Activated T-helper 9 cell treated with anti-CD3 and anti-CD28 coated beads, Interleukin-2, amount 50 U/mL, for 16 hours (primary cell): ENCODE measurements at places on chromosomes 5 and 9.

DNA sequence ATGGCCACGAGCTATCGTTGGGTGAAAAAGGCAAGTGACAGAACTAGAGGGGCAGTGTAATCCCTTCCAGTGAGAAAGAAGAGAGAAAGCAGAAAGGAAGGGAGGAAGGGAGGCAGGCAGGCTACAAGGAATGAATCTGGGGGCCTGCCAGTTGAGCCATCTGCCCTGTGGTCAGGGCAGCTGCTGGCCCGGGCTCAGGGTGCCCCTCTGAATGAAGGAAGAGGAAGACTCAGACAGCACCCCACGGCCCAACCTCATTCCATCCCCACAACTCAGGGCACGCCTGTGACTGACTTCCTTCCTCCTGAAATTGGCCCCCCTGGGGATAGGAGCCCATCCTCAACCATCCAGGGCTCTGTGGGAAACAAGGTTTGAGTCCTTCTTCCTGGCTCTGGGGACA, 20.3 kb upstream of the FLT4 start:
- no peak for DNase-seq

GRCh38 chr5:7131680-7132079, 264.3 kb upstream of the ADCY2 start:
- no peak for DNase-seq

GRCh38 chr5:155069961-155070360, 56.4 kb downstream of the KIF4B start:
- DNase-seq, result no peak

DNA sequence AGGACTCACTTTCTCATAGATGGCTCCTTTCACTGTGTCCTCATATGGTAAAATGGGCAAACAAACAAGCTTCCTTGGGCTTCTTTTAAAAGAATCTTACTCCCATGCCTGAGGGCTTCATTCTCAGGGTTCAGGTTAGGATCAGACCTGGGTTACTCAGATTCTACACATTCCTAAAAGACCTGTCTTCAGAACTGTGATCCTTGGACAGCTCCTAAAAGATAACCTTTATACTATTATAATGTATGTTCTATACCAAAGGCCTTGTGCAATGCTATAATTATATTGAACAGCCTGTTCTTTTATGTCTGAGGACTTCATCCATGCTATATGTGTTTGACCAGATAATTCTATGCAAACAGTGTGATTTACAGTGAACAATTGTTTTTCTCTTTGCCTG, 264.4 kb upstream of the CDH10 start:
- DNase-seq, result no peak

DNA sequence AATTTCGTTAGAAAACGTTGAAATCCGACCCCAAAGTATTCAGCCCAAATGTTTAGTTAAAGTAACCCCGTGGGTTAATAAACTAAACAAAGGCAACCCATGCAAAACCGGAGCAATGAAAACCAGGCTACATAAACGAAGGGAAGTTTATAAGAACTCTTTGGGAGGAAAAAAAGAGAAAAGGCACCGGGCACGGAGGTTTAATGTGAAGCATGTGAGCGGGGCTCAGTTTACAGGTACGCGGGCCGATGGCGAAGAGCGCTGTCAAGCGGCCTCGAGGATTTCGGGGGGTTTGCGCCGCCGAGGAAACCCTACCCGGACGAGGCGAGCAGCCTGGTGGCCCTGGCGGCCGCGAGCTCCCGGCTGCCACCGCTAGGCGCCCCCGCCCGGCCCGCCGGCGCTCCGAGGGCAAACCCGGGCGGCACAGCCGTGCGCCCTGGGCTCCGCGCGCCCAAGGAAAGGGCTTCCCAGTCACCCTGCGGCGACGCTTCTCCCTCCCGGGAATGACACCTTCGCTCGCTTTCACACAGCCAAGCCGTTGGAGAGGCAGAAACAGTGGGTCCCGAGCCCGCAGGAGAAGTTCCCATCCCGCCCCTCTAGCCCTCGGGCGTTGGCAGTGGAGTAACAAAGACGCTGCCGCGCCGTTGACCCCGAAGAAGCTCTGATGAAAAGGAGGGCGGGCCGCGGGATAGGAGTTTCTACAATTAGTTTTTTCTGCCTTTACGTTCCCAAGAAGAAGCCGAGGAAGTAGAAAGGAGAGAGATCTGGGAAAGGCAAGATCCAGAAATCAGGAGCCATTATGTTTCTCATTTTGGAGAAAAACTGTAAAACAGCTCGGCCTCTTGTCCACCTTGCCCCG, 126.0 kb downstream of the TMEM174 start:
- DNase-seq, result no peak

DNA sequence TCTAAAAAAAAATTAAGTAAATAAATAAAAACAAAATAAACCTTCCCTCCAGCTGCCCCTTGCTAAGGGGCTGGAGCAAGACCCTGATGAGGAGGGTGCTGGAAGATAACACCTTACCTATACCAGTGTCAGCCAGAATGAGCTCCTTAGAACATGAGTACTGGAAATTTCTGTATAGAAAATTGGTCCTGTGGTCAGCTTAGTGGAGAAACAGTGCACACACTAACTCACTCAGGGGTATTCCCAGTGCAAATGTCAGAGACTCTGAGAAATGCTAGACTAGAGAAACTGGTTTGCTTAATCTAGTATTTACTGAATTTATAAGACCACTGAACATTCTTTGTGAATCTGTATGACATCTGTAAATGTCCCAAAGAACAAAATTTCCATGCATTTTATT, 62.1 kb upstream of the CTXN3 start:
- no peak for DNase-seq

DNA sequence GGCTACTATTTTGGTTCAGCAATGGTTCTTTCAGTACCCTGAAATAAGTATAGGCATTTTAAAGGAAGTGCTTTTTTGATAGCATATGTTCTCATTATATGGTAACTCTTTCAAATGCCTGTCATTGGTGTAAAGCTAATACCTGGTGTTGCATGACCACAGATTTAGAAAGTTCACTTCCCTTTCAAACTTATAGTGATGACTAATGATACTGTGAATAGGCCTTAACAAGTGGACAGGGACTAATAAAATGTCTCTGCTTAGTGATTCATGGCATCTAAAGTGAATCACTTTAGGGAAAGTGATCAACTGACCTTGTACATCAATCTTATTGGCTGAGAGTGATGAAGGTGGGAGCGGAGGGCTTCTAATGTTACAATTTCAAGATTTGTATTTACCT, 21.6 kb downstream of the MRPL22 start:
- no peak for DNase-seq

GRCh38 chr5:102781786-102782185, 26.7 kb downstream of the PAM start:
- no peak for DNase-seq

DNA sequence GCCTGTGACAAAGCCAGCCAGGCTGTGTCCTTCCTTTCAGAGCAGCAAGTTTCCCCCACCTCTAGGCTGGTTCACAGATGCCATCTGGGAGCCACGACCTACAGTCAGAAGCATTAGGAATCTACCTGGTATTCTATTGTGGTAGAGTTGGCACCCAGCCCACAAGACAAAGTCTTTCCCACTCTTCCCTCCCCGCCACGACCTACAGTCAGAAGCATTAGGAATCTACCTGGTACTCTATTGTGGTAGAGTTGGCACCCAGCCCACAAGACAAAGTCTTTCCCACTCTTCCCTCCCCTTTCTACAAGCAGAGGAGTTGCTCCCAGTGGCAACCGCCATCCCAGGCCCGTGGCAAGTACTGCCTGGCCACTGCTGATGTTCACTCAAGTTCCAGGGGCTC, 157.8 kb upstream of the TNC start:
- no peak for DNase-seq

DNA sequence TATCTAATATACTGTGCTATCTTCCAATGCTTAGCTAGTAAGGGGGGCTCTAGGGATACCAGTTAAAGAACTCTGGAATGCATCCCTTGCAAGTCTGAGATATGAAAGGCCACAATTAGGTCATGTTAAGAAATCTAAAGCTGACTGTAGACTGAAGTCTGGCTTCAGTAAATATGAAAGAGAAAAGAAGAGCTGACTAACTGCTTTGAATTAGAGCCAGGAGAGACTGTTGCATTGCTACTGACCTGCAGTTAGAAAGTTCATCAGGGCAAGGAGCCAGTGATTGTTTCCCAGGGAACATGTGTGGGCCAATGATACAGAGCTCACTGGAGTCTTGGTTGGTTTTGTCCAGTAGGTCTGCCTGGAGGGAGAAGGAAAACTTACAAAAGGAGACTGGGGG, 472.1 kb upstream of the TNC start:
- no peak for DNase-seq

DNA sequence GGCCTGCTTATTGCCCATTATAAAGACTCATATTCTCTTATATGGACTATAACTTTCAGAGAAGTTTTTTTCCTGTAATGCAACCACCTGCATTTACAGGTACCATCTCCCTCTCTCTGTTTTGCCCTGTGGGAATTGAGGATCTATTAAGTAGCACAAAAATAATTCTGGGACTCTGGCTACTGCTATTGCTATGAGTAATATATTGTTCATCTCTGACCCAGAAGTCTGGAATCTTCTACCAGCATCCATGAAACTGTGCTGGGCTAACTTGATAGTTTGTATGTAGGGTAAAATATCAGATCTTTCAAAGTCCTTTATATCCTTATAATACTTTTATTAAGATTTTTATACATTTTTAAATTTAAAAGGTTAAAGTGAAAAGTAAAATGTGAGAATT, 607.2 kb downstream of the EFNA5 start:
- DNase-seq, result no peak

DNA sequence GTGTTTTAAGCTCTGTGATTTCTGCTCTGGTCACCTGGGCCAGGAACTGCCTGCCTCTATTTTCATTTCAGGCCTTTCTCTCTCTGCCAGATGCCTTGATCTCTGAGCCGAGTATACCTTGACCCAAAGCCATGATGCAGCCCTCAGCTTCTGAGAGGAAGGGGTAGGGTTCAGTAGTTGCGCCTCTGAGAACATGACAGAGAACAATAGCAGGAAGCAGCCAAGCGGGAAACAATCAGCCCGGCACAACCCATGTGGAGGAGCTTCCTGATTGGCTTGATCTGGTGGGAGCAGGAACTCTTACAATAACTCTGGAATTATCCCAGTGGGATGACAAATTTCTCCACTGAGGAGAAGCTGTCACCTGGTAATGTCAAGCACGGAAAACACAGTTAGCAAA, 127.4 kb downstream of the PALM2AKAP2 start:
- DNase-seq, result no peak

GRCh38 chr5:179265514-179266290, 79.6 kb downstream of the ADAMTS2 start:
- no peak for DNase-seq

DNA sequence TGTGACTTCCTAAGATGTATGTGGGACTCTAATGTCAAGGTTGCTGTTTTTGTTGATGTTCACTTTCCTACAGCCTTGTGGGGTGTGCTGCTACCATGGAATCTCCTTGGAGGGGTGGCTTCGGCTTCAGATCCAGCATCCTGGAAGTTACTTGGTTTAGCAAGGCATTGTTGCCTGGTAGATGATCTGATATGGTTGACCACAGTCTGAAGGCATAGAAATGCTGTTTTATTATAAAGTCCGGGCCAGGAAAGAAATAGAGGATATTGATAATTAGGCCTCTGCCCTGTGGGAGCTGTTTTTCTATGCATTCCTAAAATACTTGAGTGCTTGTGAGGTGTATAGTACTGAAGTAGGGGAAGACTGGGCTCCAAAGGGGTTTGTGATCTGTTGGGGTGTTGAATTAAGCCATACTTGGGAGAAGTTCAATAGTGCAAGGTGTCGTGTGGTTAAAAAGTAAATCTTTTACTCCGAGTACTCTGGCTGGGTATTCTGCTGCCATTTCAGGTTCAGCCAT, 27.3 kb upstream of the CREBRF start:
- no peak for DNase-seq

- DNase-seq, result no peak
Measured at GRCh38 chr9:99121604-99122003, 16.7 kb downstream of the TGFBR1 start.

GRCh38 chr5:143019157-143019556, 249.0 kb downstream of the ARHGAP26 start:
- DNase-seq, result no peak

DNA sequence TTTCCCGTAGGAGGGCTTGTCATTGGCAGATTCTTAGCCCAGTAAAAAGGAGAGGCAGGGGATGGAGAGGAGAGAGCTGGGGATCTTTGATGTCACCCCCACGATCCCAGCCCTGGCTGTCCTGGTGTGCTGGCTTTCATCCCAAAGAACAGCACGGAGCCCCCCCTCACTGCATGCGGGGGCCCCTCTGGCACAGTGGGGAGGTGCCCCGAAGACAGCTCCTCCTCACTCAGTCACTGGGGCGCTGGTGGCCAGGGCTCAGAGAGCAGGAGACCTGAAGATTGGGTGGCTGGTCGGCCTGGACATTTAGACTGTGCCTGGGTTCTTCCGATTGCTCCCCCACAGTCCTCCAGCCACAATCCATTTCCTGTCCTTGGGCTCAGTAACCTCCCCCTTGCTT, 207.5 kb downstream of the MELK start:
- no peak for DNase-seq

DNA sequence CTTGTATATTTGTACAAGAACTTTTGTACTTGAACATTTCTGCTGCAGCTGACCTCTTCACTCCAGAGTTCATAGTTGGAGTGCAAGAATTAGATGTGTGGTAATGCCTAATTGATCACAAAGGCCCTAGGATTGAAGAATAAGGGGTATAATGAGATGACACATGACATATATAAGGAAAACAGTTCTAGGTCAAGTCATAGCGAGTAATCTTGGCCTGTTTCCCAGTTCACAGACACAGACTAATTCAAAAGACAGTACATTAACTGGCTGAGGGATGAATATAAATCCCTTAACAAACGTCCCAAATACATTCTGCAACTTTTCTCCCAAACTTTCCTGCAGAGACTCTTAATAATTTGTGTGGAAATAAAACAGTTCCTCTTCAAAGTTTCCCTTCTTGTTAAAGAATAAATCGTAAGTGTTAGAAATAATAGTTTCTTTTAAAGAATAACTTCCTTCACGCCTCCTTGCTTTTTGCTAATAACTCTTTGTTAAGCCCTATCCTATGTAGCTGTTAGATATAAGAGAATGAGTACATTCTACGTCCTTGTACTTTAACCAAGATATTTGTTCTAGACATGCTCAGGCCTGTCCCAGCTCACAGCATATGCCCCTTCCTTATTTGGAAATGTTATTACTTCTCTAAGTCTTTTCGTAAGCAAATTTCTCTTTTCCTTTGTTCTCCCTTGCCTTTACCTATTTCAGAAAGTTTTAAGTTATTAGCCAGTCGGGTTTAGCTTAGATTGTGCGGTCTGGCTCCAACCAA, 556.4 kb upstream of the CTNND2 start:
- no peak for DNase-seq
